MCF 10A (cell line): ENCODE measurements at places on chromosomes 3 and 15. TPM values are rescaled to one million over a fixed set of nuclear protein-coding genes. Genes with fewer than 3 reads are reported as not detected.
A peak's percentile ranks its signal among the peaks of the same experiment; 100 is the strongest.

GRCh38 chr3:15820911-15821310 lies 23.1 kb upstream of the ANKRD28 start:
- H3K27me3 ChIP-seq: no peaks in the 10 kb centered on the region
- no peak overlapping the region for H3K27ac ChIP-seq
- no peak overlapping the region for H3K4me3 ChIP-seq
- no peak for DNase-seq
- peaks cover 6% of the 10 kb centered on the region for H3K36me3 ChIP-seq

- H3K36me3 ChIP-seq: no peaks in the 10 kb centered on the region
- peaks cover 15% of the 10 kb centered on the region for H3K4me1 ChIP-seq
- no peak overlapping the region for H3K27ac ChIP-seq
- DNase-seq: no peak
These were observed 165.3 kb downstream of the SHQ1 start for GRCh38 chr3:72682936-72683452.

GRCh38 chr15:85777250-85778106 lies 17.2 kb downstream of the KLHL25 start:
- no peaks in the 10 kb centered on the region for H3K36me3 ChIP-seq
- no peak overlapping the region for H3K4me3 ChIP-seq
- H3K4me1 ChIP-seq: peaks cover 20% of the 10 kb centered on the region
- DNase-seq: no peak
- no peaks in the 10 kb centered on the region for H3K27me3 ChIP-seq

- H3K27ac ChIP-seq: peak overlapping the region; percentile 90
- no peaks in the 10 kb centered on the region for H3K36me3 ChIP-seq
- peak overlapping the region; percentile 78 for H3K4me3 ChIP-seq
- peaks cover 23% of the 10 kb centered on the region for H3K4me1 ChIP-seq
- no peaks in the 10 kb centered on the region for H3K27me3 ChIP-seq
- peak; percentile 47 for DNase-seq
These were observed 452.8 kb downstream of the FOXP1 start for GRCh38 chr3:71130471-71131374.

DNA sequence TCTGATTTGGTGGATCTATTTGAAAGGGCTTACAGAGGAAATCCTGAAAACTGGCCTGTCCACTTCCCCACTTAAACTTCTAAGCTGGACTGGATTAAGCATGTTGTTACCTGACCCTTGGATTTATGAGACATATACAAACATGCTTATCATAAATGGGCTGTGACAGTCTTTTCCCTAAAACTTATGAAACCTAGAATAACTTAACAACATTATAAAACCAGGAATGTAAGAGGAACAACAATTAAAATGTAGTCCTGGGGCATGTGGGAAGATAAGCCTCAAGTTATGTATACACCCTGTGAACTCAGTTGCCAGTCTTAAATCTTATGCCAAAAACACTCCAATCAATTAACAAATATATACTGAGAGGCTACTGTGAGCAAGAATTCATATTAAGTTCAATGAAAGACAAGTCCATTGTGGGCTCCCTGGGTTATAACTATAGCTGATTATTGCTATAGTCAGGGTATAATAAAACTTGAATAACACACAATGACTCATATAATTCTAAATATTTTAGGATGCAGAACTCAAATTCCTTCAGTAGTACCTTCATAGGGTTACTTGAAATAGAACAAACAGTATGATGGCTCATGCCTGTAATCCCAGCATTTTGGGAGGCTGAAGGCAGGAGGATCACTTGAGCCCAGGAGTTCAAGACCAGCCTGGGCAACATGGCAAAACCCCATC lies 87.2 kb upstream of the PPIB start:
- H3K4me3 ChIP-seq: no peak overlapping the region
- DNase-seq: no peak
- H3K27me3 ChIP-seq: no peaks in the 10 kb centered on the region
- peaks cover 32% of the 10 kb centered on the region for H3K4me1 ChIP-seq

DNA sequence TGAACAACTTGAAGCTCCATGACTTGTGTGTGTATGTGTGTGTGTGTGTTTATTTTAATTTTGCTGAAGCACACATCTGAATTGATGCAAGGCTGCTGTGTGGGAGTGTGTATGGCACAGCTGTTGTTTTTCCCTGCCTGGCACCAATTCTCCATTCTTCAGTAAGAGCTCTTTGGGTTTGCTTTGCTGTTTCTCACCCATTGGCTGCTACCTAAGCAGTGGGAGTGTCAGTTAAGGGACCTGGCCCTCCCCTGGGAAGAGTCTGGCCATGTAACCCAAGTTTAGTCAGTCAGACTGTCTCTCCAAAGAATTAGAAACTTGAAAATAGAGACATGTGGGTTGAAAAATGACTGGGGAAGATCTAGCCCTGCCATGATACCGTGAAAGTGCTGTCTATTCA lies 126.2 kb upstream of the SYNPR start:
- no peak overlapping the region for H3K27ac ChIP-seq
- no peak for DNase-seq
- H3K36me3 ChIP-seq: no peaks in the 10 kb centered on the region
- no peaks in the 10 kb centered on the region for H3K4me1 ChIP-seq

DNA sequence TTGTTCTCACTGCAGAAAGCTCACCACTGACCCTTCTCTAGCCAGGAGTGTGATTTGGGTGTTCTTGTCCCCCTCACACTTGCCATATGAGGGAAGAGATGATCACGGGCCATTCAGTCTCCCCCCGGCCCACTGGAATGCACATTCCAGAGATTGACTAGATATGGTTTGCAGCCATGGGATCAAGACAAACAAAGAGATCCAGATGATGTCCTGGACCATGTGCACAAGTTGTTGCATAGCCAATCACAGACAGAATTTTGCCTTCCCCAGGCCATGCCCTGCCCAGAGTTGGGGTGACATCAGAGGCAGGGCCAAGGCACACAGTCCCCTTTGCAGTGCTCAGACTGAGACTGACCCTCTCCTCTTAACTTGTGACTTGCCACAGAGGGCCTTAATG lies 14.8 kb downstream of the MUC13 start:
- DNase-seq: no peak
- no peak overlapping the region for H3K4me3 ChIP-seq
- H3K27ac ChIP-seq: no peak overlapping the region
- H3K27me3 ChIP-seq: peaks cover 21% of the 10 kb centered on the region

DNA sequence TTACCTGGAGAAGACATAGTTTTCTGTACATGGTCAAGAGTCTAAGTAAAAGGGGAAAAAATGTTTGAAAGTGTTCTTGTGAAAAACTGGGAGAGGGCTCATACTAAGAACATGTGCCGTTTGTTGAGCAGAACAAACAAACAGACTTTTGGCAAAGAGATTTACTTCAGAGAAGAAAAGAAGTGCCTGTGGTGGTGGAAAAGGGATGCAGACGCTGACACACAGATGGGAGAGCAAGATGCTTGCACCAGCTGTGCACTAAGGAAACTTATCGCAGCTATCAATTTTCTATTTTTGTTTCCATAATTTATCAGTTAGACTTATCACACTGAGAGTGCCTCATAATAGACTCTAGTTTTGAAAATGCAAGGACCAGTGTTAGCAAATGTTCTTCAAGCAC lies 259.6 kb upstream of the PDZRN3 start:
- H3K36me3 ChIP-seq: no peaks in the 10 kb centered on the region
- H3K4me3 ChIP-seq: no peak overlapping the region
- DNase-seq: no peak
- H3K27ac ChIP-seq: no peak overlapping the region

DNA sequence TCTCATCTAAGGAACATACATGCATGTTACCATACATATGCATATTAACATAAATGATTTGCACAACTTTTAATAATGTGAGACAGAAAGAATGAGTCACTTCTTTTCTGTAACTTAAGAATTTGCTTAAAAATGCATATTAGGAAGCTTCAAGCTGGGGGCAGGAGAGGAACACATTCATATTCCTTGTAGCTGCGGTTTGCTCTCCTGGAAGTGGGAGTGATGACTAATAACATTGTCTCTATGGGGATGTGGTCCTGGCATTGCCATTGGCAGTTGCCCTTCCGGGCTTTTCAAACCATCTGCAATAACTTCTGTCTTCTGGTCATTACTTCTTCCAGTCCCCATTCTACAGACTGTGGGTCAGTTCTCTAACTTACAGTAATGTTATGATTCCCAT lies 15.6 kb downstream of the CHST2 start:
- no peak overlapping the region for H3K4me3 ChIP-seq
- DNase-seq: peak; percentile 95
- H3K27me3 ChIP-seq: no peaks in the 10 kb centered on the region

GRCh38 chr15:75042730-75043508 lies 19.5 kb downstream of the PPCDC start:
- peak; percentile 39 for DNase-seq

DNA sequence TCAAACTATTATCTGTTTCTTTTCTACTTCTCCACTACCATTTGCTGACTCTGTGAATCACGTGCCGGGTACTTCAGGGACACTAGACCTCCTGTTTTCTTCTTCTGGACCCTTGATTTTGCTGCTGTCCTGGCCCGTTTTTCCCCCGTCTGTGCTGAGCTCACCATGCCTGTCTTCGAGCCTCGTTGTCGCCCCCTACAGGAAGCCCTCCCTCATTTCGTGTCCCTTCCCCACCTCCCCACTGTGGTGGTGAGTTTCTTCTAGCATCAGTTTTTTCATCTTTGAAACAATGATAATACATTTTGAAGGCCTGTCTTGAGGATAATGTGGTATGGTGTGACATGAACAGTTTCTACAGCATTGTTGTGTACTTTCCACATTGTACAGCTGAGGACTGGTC lies 12.8 kb downstream of the GABRG3 start:
- H3K27ac ChIP-seq: no peak overlapping the region
- no peak overlapping the region for H3K4me3 ChIP-seq
- no peaks in the 10 kb centered on the region for H3K36me3 ChIP-seq
- H3K27me3 ChIP-seq: no peaks in the 10 kb centered on the region
- no peaks in the 10 kb centered on the region for H3K4me1 ChIP-seq

DNA sequence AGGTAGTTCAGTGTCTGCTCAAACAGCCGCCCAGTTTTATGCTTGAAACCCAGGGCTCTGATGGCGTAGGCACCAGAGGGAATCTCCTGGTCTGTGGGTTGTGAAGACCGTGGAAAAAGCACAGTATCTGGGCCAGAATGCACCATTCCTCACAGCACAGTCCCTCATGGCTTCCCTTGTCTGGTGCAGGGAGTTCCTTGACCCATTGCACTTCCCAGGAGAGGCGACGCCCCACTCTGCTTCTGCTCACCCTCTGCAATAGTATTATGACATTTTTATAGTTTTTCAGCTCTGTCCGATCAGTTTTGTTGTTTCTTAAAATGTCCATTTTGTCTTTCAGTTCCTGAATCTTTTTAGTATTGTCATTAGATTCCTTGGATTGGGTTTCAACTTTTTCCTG lies 343.5 kb downstream of the EDEM1 start:
- no peaks in the 10 kb centered on the region for H3K36me3 ChIP-seq
- DNase-seq: no peak
- H3K27ac ChIP-seq: no peak overlapping the region
- H3K4me1 ChIP-seq: no peaks in the 10 kb centered on the region
- no peaks in the 10 kb centered on the region for H3K27me3 ChIP-seq
- no peak overlapping the region for H3K4me3 ChIP-seq

GRCh38 chr3:119628390-119628789 lies 30.7 kb downstream of the PLA1A start:
- no peak overlapping the region for H3K4me3 ChIP-seq
- H3K36me3 ChIP-seq: no peaks in the 10 kb centered on the region
- peaks cover 9% of the 10 kb centered on the region for H3K4me1 ChIP-seq
- peaks cover 10% of the 10 kb centered on the region for H3K27me3 ChIP-seq
- DNase-seq: no peak

GRCh38 chr3:43055393-43055792 lies 50.5 kb downstream of the POMGNT2 start:
- no peak for DNase-seq
- peaks cover 37% of the 10 kb centered on the region for H3K27me3 ChIP-seq
- H3K4me1 ChIP-seq: no peaks in the 10 kb centered on the region
- H3K36me3 ChIP-seq: no peaks in the 10 kb centered on the region

DNA sequence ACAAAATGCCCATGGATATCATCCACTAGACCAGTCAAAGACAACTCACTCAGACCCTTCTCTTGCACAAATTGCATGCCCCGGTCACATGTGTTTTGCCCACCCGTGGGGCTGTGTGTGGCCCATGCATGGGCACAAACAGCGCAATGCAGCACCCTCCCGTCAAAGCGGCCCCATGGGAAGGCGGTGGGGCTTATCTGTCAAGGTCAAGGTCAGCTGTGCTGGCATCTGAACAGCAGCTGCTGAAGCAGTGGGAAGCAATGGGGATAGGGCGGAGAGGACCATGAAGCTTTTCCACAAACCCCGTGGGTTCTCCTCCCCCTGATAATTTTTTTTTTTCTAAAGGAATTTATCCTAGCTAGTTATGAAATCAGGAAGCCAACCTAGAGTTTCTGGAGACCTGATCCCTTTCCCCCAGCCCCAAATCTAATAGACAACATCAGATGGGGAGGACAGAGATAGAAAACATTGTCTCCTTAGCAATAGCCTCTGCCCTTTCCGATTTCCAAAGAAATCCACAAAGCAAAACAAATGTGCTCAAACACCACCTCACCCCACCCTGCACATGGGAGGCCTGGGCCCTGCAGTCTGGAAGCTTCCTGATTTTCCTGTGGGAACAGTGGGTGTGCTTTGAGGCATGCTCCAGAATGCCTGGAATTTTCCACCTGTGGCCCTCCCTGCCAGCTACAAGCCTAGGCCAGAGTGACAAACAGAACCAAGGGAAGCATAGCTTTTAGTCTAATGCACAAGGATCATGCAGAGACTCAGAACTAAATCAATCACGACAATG lies 84.4 kb downstream of the BDH1 start:
- no peak overlapping the region for H3K4me3 ChIP-seq
- no peaks in the 10 kb centered on the region for H3K27me3 ChIP-seq
- peaks cover 16% of the 10 kb centered on the region for H3K4me1 ChIP-seq
- H3K27ac ChIP-seq: no peak overlapping the region
- no peak for DNase-seq

- peaks cover 7% of the 10 kb centered on the region for H3K36me3 ChIP-seq
- H3K4me1 ChIP-seq: peaks cover 44% of the 10 kb centered on the region
- H3K27ac ChIP-seq: peak overlapping the region; percentile 50
- no peak for DNase-seq
- no peaks in the 10 kb centered on the region for H3K27me3 ChIP-seq
- H3K4me3 ChIP-seq: no peak overlapping the region
These were observed 105.9 kb downstream of the TPRG1 start for GRCh38 chr3:189277711-189278110.

DNA sequence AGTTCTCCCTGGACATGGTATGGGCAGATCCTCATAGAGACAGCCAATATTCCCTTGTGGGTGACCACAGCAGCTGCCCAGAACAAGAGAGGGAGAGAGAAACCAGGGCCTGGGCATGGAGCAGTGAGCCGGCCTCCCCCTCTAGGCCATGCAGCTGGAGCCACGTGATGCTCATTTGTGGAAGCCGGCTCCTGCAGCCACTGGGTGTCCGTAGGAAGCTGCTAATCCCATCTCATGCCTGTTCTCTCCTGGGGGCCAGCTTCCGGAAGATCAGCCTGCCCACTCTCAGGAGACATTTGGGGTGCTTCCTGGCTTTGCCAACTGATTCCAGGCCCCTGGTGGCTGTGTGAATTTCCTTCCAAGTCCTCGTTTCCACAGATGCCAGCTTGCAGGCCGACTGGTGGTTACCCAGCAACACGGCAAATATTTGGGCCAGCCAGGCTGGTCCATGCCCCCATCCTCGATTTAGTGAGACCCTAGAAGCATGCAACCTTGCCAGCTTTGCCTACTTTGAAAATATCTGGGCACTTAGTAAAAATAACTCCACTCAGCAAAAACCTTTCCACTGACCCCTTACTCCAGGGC lies 55.3 kb downstream of the LINGO1 start:
- H3K27me3 ChIP-seq: peaks cover 11% of the 10 kb centered on the region
- H3K4me3 ChIP-seq: no peak overlapping the region
- no peaks in the 10 kb centered on the region for H3K4me1 ChIP-seq
- DNase-seq: no peak

HTR3D gene
- not detected in 2 replicates for total RNA-seq

PARP6 gene
- total RNA-seq: 117 TPM in 2 replicates

RFTN1 gene
- total RNA-seq: 2.1 and 4.5 TPM in 2 replicates

PPP1R14D gene
- not detected in 2 replicates for total RNA-seq

TLR9 gene
- total RNA-seq: not detected in 2 replicates

AGTR1 gene
- total RNA-seq: not detected in 2 replicates
